ENCODE measurements at places on chromosomes 4 and X.

DNA sequence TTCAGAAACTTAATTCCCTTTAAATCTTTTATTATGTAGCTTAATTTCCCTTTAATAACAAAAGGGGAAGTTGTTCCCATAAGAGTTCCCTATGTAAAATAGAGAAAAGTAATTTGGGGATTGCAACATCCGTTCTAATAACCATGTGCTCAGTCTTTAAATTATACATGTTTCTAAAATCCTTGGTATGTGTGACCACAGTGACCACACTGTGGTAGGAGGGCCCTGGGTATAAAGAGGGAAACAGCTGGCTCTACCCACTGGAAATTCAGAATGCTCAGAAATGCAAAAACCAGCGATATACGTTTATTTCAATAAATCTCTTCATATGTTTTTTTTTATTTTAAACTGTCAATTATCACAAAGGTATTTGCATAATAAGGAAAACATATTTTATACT is 219.1 kb downstream of the FGF13 start:
- no peak for DNase-seq

DNA sequence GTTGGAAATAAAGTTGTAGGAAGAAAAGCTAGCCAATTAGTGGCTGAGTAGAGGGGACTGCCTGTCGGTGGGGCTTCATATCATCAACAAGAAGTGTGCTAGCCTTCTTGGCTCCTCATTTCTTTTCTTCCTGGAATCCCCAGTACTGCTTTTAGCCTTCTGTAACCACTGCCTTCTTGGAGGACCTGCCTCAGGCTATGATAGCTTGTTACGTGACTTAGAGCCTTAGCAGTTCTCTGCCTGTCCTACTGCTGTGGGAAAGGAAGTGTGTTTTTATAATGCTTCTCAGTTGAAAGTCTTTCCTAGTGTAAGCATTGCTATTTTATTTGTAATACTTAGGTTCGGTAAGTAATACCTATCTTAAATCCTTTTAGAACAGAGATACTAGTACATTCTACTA is 61.9 kb downstream of the LARP1B start:
- no peak for DNase-seq

DNA sequence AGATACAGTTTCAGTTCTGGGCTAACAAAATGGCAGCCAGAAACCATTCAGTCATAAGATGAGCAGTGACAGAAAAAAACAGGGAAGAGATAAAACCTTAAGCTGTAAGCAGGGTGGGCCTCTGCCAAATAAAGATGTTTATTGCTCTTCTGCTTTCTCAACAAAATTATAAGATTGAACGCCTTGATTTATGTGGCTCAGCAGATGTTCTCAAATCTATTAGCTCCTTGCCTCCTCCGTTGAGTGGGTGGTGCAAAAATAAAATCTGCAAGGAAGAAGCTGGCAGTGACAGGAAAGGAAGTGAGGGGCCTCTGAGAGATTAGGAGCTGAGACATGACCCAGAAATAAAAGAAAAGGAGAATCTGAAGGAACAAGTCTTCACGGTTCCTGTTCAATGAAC is 206.6 kb downstream of the PTTG2 start:
- no peak for DNase-seq

GRCh38 chr4:156870131-156870530 is 101.5 kb downstream of the PDGFC start:
- no peak for DNase-seq

- DNase-seq, result no peak
Observed at GRCh38 chr4:110068248-110068647, 130.2 kb downstream of the ELOVL6 start.

GRCh38 chr4:120915336-120915735 is 7.2 kb downstream of the PRDM5 start:
- no peak for DNase-seq

DNA sequence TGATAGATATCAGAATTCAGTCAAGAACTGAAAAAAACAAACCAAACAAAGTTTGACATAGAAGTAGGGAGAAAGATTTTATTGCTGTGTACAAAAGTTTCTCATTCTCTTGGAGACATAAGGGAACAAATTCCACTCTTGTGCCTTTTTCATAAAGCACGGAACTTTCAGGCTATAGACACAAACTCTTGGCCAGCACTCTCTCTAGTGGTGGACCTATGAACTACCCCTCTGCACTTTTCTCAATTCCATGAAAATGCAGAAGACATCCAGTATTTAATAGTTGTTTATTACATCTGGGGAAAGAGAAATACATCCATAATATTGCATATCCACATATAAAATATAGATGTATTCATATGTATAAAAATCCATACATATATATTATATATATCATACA is 291.6 kb upstream of the HS3ST1 start:
- no peak for DNase-seq

- no peak for DNase-seq
Observed at GRCh38 chr4:184368731-184369130, 105.6 kb downstream of the IRF2 start.

- no peak for DNase-seq
Observed at GRCh38 chrX:106615041-106615440, 3.3 kb downstream of the RADX start.

- DNase-seq, result no peak
Observed at GRCh38 chr4:40114206-40114605, 57.6 kb downstream of the N4BP2 start.

GRCh38 chrX:131831185-131831520 is 191.9 kb upstream of the STK26 start:
- DNase-seq, result no peak

DNA sequence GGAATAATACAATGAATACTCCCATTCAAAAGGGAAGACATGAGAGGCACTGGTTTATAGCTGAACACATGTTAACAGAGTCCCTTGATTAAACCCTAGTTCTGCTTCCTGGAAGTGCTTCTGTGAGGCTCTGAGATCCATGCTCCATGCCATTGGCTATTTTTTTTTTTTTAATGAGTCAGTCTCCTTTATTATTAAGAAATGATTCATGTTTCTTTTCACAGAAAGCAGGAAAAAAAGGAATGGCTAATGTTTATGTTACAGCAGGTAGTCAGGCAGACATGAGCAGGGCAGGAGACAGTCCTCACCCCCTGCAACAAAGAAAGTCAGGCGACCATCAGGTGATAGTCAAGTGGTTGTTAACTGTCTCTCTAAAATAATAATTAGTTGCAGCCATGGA is 598.7 kb downstream of the EPHA5 start:
- DNase-seq, result no peak

DNA sequence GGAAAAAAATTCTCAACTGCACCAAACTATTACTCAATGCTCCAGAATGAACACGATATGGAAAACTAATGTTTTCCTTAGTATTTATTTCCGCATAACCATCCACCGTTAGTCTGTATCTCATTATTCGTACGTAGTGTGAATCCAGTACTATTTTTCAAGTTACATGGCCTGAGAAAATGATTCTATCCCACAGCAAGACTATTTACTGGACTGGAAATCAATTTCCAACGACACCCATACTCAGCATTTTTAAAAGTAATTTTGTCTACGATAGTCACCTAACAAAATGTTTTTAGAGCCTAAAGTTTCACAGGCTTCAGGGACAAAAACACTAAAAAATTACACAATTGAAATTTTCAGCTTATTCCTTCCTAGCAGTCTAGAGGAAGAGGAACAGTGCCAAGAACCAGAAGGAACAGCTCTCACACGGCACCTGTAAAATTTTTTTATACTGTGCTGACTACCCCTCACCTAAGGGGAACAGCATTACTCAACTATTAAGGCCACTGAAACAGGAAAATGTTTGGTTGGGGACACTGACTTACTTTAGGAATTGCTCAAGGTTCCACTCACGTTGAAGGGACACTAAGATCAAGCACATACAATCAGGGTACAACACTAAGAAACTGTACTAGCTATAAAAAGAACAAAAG is 9.6 kb downstream of the UBE2D3 start:
- DNase-seq, result no peak

GRCh38 chr4:180598281-180598680 is 1644.9 kb upstream of the TENM3 start:
- DNase-seq, result no peak

GRCh38 chr4:10893395-10893794 is 208.8 kb upstream of the CLNK start:
- no peak for DNase-seq

GRCh38 chr4:101067383-101067782 is 279.9 kb downstream of the PPP3CA start:
- DNase-seq, result no peak

DNA sequence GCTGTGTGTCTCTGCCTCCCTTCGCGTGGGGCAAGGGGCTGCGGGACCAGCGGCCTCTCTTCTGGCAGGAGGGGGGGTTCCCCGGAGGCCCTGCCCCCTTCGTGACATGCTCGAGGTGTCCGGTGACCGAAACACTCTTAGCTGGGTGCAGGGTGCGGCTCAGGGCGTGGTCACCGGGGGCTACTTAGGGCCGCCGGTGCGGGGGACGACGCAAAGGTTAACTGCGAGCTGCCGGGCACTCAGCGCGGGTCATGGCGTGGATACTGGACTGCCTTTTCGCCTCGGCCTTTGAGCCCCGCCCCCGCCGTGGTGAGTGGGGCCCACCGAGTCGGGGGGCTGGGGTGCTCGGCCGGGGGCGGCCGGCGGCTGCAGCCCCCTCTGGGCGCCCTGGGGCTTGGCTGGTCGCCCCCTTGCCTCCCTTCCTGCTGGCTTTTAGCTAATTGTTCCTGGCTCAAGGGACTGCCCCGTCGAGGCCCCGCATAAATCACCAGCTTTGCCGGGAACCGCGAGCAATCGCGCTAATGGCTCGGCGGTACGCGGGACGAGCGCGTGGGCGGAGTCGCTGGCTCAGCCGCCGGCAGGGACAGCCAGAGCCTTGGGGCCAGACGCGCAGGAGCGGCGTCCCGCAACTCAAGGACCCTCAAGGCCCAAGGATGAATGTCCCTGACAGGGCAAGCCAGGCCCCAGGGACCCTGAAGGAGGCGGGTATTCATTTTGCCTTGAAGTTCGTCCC is at the start of gene ARHGAP36:
ARHGAP36 (plus strand) TSS at position 211 of the 733 bp plus-strand sequence. CDS start 23,320 bp downstream, outside the sequence.
- no peak for DNase-seq

- DNase-seq, result no peak
Observed at GRCh38 chr4:159018062-159018629, 84.7 kb upstream of the RAPGEF2 start.

DNA sequence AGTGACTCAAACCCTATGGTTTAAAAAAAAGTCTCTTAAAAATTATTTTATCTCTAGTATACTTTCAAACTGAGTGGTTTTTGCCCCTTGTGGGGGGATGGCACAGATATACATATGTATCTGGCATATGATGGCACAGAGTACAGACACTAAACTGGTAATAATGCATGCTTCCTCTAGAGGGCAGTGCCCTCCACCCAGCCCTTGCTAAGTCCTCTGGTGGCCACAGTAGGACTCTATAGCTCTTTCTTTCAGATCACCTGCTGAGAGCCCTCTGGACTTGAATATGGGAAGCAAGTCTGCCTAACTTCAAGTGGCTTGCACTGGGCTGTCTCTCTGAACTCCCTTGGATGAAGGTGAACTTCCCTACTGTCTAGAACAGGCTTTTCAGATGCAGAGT is 66.3 kb downstream of the TSPAN7 start:
- DNase-seq, result no peak

GRCh38 chr4:94413085-94413840 is 38.5 kb upstream of the PDLIM5 start:
- DNase-seq, result no peak

DNA sequence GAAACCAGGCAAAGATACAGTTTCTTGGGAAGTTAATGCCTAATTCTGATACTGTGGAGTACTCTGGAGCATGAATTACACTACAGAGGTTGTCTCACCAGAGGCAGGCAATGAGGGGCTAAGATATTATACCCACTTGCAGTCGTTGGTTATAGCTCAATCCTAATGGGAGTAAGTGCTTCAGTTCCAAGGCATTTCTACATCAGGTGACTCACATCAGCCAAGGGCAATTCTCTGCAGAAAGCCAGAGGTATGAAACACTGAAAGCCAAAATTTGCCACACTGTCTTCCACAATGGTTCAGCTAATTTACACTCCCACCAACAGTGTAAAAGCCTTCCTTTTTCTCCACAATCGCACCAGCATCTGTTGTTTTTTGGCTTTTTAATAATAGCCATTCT is 174.0 kb upstream of the IL15 start:
- DNase-seq, result no peak

DNA sequence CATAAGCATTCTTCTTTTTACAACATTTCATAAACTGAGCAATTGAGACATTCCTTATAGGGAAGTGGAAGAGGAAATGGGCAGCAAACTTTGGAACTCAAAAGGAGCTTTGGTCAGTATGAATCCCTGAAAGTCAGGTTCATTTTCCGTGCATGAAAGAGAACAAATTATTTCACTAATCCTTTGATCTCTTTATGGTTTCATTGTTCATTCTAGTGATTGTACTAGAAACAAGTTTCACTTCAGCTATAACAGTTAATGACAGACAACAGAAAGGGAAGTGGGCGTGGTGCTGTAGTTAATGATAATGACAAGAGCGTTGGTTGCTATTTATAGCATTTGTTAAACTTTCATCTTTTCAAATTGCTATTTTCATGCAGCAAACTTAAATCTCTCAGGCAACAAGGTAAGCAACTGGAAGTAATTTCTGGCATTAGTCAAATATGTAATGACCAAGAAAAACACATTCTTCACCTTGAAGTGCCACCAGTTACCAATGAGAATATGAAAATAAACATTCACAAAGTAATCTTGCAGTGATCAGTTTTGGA is 98.4 kb downstream of the AREG start:
- DNase-seq, result no peak

- no peak for DNase-seq
Observed at GRCh38 chr4:23770011-23770410, 119.8 kb downstream of the PPARGC1A start.

DNA sequence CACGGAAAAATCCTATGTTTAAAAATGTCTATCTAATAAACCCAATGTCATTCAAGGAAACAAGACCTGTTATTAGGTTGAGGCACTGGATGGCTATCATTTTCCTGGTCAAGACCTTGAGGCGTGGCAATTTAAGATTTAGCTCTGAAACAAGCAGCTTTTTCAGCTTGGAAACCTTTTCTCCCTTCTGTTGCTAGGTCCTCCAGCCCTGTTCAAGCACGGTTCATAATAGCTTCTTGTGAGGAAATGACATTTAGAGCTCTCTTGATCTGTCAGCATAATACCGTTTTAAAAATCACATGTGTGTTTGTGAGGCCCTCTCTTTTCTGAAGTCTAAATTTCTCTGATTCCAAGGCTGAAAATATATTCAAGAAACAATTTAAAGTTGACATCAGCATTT is 133.6 kb upstream of the GRPR start:
- DNase-seq, result no peak

DNA sequence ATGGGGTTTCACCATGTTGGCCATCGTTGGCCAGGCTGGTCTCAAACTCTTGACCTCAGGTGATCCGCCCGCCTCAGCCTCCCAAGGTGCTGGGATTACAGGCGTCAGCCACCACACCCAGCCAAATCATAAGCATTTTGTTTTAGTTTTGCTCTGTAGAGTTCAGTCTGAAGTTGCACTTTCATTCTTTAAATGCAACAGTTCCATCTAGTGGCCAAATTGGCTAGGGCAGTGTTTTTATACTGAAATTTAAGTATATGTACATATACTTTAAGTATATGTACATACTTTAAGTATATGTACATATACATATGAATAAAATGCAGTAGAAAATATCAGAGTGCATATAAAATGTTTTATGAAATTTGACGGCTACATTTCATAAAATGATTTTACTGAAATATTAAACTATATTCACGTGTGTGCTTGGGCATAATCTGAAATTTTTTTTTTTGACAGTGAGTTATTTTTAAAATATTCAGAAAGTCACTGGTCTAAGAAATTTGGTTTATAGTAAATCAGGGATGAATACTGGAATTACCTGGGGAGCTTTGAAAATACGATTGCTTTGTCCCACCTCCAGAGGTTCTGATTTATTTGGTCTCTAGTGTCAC is 145.5 kb downstream of the NWD2 start:
- DNase-seq, result no peak

GRCh38 chr4:169121861-169122382 is 111.9 kb upstream of the CBR4 start:
- DNase-seq, result no peak
